ENCODE measurements at places on chromosomes 6 and 20.

DNA sequence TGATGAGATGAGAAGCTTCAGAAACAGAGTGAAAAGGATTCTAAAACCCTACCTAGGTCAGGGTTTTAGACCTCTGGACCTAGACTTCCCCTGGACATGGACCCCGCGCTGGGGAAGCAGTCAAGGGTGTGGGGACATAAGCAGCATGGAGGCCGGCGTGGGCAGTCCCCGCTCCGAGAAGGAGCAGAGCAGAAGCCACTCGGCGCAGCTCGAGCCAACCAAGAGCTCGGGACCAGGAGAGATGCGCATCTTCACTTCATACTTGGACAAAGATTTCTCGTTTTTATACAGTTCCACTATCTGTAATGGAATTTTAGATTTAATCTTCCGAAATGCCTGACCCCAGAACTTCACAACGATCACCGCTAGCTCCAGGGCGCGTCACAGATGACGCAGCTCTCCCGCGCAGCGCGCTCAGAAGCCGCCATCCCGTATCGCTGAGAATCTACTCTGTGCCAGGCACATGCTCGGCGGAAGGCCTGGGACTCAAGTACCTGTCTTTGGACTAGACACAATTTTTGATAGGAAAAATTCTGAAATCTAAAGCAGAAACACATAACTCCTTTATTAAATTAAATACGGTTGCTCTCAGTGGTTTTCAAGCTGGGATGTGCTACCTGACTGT, 60.3 kb downstream of the WDR27 start:
- DNase-seq, result no peak

- DNase-seq, result peak; percentile 24
Measured at GRCh38 chr6:31952140-31952805, 6.4 kb downstream of the CFB start.

- peak; percentile 34 for DNase-seq
Measured at GRCh38 chr20:63850689-63851547, 10.4 kb upstream of the ABHD16B start.

- DNase-seq, result no peak
Measured at GRCh38 chr6:148723484-148723883, 23.3 kb upstream of the UST start.

- no peak for DNase-seq
Measured at GRCh38 chr6:64817525-64817924, 889.5 kb downstream of the EYS start.

- DNase-seq, result no peak
Measured at GRCh38 chr20:47318027-47318585, 38.4 kb downstream of the ZMYND8 start.

GRCh38 chr20:23164176-23164601, 78.1 kb upstream of the CD93 start:
- no peak for DNase-seq

DNA sequence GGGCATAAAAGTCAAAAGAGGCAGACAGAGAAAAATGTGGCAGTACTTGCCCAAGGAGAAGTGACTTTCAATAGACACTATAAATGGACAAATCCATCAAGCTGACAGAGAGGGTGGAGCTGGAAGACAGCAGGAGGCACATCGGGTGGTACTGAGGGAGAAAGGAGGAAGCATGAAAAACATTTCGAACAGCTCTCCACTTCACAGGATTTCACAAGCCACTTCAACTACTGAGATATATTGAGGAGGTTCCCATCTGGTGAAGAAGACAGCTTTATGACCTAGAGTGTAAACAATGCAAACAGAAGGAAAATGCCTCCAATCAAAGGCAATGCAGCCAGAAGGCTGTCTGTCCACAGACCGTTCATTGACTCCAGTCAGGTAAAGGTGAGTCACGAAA, 259.4 kb upstream of the ECI2 start:
- DNase-seq, result no peak

GRCh38 chr6:105211831-105212230, 32.0 kb upstream of the POPDC3 start:
- DNase-seq, result peak; percentile 38
